ENCODE measurements at places on chromosomes 4 and X. TPM values are rescaled to one million over a fixed set of nuclear protein-coding genes. Genes with fewer than 3 reads are reported as not detected.

DNA sequence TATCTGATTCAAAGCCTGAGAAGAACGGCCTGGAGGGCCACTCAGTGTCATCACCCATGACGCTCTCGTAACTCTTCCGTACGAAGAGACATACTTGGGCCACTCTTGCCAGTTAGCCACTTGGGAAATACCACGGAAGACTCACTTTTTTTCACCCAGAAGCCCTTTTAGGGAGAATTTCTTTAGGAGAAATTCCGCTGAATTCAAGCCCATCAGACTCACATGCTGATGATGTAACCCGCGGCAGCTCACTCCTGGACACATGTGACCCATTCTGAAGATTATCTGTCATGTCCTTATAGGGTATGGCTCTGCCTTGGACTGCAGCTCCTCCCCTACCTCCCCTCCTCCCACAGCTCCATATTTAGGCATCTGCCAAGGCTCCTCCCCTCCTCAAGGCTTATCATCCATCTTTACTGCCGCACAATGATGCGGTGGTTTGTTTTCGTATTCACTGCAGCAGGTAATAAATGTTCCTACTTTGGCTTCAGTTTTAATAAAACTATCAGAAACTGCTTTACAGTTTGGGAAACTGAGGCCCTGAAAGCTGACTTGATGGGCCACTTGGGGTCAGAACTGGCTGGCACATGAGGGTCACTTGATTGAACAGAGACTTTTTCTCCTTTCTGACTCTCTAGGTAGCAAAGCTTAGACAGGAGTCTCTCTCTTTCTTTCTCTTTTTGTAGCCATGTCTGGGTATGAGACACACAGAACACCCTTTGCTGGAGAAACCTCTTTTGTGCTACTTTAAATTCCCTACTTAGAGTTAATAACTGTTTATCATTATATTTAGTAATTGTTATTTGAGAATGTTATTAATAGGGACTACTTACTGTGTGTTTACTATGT is 42.1 kb downstream of the RHOH start:
- H3K27ac ChIP-seq = no peak overlapping the region
- peaks cover 44% of the 10 kb centered on the region for H3K27me3 ChIP-seq
- H3K36me3 ChIP-seq = no peaks in the 10 kb centered on the region
- H3K4me1 ChIP-seq = peaks cover 18% of the 10 kb centered on the region
- no peak overlapping the region for H3K4me3 ChIP-seq
- DNase-seq = no peak

The AMOT gene
- total RNA-seq = 0.09 TPM

DNA sequence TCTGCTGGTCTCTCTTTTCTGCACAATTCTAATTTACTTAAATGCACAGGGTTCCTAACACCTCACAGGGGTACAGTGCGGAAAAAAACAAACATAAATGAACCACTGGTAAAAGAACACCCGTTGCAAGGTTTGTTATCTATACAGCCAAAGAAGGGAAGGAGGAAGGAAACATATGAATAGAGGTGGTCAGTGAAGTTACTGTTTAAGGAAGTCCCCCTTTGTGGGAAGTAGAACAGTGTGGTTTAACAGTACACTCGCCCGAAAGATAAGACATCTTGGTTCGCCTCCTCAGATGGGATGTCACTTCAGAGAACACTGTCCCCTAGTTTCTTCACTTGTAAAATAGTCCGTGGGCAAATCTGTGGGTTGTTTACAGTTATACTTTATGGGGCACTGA is 57.5 kb downstream of the TEC start:
- H3K4me3 ChIP-seq = no peak overlapping the region
- H3K4me1 ChIP-seq = no peaks in the 10 kb centered on the region

GRCh38 chrX:21176921-21177571 is 197.2 kb upstream of the CNKSR2 start:
- no peak for DNase-seq
- no peak overlapping the region for H3K27ac ChIP-seq
- H3K27me3 ChIP-seq = no peaks in the 10 kb centered on the region
- no peak overlapping the region for H3K4me3 ChIP-seq
- H3K4me1 ChIP-seq = no peaks in the 10 kb centered on the region

DNA sequence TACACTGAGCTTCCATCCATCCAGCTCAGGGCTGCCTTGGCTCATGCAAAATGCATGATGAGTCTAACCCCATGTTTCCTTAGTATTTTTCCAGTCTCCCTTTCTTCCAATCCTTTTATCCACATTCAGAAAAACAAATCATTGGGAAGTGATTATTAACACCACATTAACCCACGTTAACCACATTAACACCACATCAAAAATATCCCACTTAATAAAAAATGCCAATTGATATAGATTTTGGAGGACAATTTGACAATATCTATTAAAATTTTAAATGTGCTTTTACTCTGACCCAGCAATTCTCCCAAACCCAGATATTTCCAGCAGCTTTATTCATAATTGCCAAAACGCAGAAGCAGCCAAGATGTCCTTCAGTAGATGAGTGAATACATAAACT is 75.6 kb upstream of the SRD5A3 start:
- no peak overlapping the region for H3K4me3 ChIP-seq
- H3K36me3 ChIP-seq = no peaks in the 10 kb centered on the region
- no peak for DNase-seq
- peaks cover 10% of the 10 kb centered on the region for H3K27me3 ChIP-seq
- H3K27ac ChIP-seq = no peak overlapping the region
- no peaks in the 10 kb centered on the region for H3K4me1 ChIP-seq

The PITX2 gene
- 18.7 TPM for total RNA-seq

GRCh38 chrX:129347291-129347690 is 176.0 kb downstream of the SMARCA1 start:
- DNase-seq = no peak
- H3K4me1 ChIP-seq = no peaks in the 10 kb centered on the region
- H3K4me3 ChIP-seq = no peak overlapping the region
- H3K36me3 ChIP-seq = no peaks in the 10 kb centered on the region

DNA sequence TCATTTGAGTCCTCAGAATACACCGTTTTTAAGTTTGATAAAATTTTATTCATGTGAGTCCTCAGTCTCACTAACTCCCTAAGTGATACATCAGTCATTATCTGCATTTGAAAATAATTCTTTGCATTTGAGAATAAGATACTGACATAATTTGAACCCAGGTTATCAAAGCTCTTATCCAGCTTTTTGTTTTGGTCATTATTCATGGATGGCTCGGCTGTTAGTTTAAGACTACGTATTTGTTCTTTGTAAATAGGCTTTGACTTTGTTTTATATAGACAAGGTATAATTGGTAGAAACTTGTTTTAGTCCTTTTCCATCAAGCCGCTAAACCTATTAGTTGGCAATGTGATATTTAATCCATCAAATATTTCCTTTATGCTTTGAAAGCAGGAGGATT is 7.9 kb downstream of the SPRY1 start:
- H3K36me3 ChIP-seq = no peaks in the 10 kb centered on the region
- no peak overlapping the region for H3K4me3 ChIP-seq
- H3K4me1 ChIP-seq = peaks cover 8% of the 10 kb centered on the region
- DNase-seq = no peak

GRCh38 chr4:5995901-5996623 is 22.2 kb downstream of the C4orf50 start:
- H3K27me3 ChIP-seq = no peaks in the 10 kb centered on the region
- H3K4me3 ChIP-seq = no peak overlapping the region
- no peak overlapping the region for H3K27ac ChIP-seq
- H3K36me3 ChIP-seq = no peaks in the 10 kb centered on the region
- H3K4me1 ChIP-seq = no peaks in the 10 kb centered on the region

- no peaks in the 10 kb centered on the region for H3K36me3 ChIP-seq
- H3K4me1 ChIP-seq = no peaks in the 10 kb centered on the region
- H3K4me3 ChIP-seq = no peak overlapping the region
- H3K27ac ChIP-seq = no peak overlapping the region
- DNase-seq = peak; percentile 23
Observed at GRCh38 chrX:39149761-39150160, 348.5 kb downstream of the MID1IP1 start.

DNA sequence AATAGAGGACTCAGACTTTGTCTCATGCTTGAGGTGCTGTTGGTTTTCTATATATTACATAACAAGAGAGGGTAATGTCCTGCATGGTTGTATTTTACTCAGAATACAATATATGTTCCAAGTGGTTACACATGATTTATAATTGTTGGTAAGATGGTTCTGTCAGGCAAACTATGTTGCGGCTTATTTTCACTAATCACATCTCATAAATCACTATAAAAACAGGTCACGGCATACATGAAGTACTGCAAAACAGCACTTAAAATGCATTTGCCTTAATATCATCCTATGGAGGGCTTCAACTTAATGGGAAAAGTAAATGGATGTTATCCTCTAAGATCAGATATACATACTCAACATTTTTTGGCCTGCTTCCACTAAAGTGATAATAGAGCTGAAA is 246.0 kb upstream of the ARSJ start:
- no peak overlapping the region for H3K27ac ChIP-seq
- no peak for DNase-seq
- H3K4me1 ChIP-seq = peaks cover 21% of the 10 kb centered on the region
- H3K27me3 ChIP-seq = no peaks in the 10 kb centered on the region

GRCh38 chrX:150155436-150156035 is 207.6 kb upstream of the MAMLD1 start:
- H3K27ac ChIP-seq = no peak overlapping the region
- peak overlapping the region; percentile 51 for H3K4me3 ChIP-seq
- H3K27me3 ChIP-seq = no peaks in the 10 kb centered on the region
- no peaks in the 10 kb centered on the region for H3K36me3 ChIP-seq
- peaks cover 15% of the 10 kb centered on the region for H3K4me1 ChIP-seq

- peaks cover 27% of the 10 kb centered on the region for H3K36me3 ChIP-seq
- peak; percentile 7 for DNase-seq
- peaks cover 31% of the 10 kb centered on the region for H3K4me1 ChIP-seq
- H3K4me3 ChIP-seq = peak overlapping the region; percentile 4
Observed at GRCh38 chr4:125433453-125433852, 118.7 kb downstream of the FAT4 start.

- H3K27ac ChIP-seq = no peak overlapping the region
- H3K4me3 ChIP-seq = no peak overlapping the region
- no peaks in the 10 kb centered on the region for H3K36me3 ChIP-seq
- H3K27me3 ChIP-seq = no peaks in the 10 kb centered on the region
- DNase-seq = no peak
Observed at GRCh38 chrX:148416931-148417330, 83.5 kb upstream of the AFF2 start.

The MAGEE2 gene
- not detected for total RNA-seq

DNA sequence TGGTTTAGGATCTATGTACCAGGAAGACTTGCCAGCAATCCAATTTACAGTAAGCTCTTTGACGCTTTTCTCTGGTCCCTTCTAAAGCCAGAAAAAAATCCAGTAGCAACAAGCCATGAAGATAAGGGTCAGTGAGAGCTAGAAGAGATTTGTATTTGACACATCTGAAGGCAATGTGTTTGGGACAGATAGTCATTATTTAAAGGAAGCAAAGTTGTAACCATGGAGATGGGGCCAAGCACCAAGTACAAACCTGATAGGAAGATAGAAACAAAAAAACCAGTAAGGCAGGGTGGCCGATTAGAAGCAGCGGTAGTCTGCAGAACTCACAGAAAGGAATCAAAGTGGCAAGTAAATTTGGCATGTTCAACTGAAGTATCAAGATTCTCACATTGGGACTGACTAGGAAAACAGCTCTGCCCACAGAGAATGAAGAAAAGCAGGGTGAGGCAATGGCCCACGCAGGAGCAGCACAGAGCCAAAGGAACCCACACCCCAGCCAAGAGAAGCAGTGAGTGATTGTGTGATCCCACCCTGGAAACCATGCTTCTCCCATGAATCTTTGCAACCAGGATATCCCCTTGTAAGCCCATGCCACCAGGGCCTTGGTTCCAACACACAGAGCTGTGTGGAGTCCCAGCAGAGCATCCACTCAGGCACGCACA is 12.9 kb upstream of the C4orf54 start:
- DNase-seq = no peak
- no peaks in the 10 kb centered on the region for H3K36me3 ChIP-seq
- H3K27me3 ChIP-seq = no peaks in the 10 kb centered on the region
- H3K27ac ChIP-seq = no peak overlapping the region
- H3K4me3 ChIP-seq = no peak overlapping the region
- no peaks in the 10 kb centered on the region for H3K4me1 ChIP-seq

The C4orf33 gene
- 10.3 TPM for total RNA-seq
